Activated gamma-delta T cell treated with anti-CD3 and anti-CD28 coated beads, Interleukin-2, amount 50 U/mL, for 16 hours (primary cell): ENCODE measurements at places on chromosomes 7 and 10.

GRCh38 chr10:98636921-98637329 lies 190.2 kb upstream of the HPS1 start:
- no peak for DNase-seq

- no peak for DNase-seq
Observed at GRCh38 chr7:87413951-87414793, 61.3 kb downstream of the ABCB4 start.

- no peak for DNase-seq
Observed at GRCh38 chr7:27890205-27890849, 150.4 kb downstream of the TAX1BP1 start.

DNA sequence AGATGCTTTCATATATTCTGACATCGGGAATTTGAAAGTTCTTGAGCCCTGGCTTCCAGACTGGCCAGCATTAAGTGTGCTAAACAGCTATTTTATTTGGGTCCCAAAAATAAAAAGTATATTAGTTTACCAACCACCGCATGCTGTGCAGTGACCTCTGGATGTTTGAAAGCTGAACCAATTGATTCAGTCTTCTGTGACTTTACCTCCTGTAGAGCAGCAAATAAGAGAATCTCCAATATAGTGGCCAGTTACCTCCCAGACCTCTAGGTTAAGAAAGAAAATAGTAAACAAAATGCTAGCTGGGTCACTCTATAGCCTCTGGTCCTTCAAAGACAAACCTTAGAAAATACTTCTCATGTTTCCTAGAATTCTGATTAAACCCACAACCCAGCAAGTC lies 424.6 kb upstream of the NFE2L3 start:
- DNase-seq = no peak

- DNase-seq = no peak
Observed at GRCh38 chr7:125450749-125451148, 521.1 kb upstream of the POT1 start.

DNA sequence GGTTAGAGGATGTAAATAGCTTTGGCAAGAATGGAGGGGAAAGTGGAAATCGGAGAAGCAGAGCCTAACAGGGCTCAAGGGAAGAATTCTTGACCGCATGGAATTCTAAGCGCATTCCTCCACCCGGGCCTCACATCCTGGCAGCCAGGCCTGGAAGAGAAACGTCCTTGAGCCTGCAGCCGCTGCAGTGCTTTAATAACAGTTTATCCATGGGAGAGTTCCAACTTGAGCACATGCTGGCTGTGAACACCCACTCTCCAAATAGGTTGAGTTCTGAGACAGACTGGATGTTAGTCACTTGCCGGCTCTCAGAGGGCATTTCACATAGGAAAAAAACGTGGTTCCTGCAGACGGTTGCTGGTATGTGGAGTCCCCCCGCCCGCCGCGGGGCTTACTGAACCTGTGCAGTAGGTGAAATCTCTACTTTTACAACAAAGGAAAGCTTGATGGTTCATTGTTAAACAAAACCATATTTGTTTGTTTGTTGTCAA lies 61.4 kb upstream of the STEAP1B start:
- no peak for DNase-seq

DNA sequence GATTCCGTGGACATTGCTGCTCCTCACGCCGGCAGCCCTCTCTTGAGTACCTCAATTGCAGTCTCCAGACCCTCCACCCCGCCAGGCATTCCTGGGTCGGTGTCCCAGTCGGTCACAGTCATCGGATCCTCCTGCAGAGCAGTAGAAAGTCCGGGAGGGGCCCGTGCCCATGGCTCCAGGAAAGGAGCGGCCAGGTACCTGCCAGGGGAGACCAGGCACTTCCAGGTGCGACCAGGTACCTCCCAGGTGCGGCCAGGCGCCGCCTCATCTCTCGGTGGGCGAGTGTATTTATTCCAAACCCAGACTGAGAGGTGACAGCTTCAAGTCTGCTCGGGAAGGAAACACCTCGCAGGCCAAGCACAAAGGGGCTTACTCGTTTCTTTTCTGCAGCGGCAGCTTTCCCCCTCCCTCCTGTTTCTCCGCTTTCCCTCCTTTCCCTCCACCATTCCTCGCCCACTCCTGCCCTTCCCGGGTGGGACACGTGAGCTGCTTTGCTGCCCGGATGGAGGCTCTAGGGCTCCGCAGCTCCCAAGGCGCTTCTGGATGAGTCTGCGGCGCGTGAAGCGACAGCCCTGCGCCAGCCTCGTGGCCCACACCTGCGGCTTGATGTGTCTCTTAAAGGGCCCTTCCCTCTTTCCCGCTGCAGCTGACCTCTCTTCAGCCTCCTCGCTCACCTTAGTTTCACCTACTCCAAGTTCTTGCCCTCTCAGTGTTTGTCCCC lies 39.4 kb upstream of the AGK start:
- DNase-seq = no peak

DNA sequence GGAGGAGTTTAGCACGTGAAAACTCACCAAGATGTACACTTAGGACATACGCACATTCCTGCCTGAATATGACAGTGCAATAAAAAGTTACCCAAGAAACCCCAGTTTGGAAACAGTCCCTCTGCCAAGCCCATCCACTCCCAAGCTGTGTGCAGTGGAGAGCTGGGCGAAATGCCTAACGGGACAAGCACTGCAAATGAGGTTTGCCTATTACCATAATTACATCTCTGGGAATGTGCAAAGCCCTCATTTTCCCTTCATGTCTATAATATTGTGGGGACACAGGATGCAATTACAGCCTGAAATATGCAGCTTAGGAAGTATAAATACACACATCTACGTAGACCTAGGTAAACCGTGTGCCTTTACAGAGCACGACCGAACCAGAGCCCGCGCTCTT lies 117.5 kb downstream of the PLXNA4 start:
- no peak for DNase-seq

- no peak for DNase-seq
Observed at GRCh38 chr10:35388197-35388596, 51.9 kb downstream of the CCNY start.

- no peak for DNase-seq
Observed at GRCh38 chr10:70885931-70886903, 2.1 kb downstream of the PCBD1 start.

DNA sequence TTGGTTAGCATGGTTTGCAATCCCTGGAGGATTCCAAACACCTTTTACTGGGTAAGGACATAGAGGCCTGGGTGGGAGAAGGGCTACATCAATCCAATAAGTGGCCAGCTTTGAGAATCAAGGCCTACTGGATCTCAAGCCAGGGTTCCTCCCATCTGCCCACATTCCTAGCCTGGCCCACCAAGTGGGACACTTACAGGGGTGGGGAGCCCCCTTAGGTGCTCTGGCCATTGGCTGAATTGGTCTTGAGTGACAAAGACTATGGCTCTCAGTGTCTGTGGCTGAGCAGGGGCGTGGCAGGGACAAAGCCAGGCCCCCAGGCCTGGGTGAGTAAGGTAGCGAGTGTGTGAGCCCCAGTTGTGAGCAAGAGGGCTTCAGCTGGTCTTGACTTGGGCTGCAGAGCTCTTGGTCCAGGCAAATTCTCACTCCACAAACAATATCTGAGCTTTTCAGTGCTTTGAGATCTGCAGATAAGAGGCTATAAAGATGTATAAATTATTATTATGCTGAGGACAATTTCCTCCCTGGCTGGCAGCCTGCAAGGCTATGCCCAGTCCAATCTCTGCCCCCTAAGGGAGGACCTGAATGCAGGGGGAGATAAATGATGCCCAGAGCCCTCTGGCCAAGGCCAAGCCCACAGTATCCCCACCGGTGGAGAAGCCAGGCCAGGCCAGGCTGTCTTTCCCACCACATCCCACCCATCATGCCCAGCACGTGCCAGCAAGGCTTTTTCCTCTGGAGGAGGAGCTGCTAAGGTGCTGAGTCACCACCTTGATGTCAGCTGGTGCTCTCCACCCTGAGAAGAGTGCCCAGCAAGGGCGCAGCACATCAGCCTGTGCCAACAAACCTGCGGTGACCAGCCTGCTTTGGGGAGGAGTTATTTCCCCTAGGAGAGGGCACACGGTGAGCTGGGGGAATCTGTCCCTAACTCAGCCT lies 80.7 kb upstream of the DUSP5 start:
- no peak for DNase-seq

DNA sequence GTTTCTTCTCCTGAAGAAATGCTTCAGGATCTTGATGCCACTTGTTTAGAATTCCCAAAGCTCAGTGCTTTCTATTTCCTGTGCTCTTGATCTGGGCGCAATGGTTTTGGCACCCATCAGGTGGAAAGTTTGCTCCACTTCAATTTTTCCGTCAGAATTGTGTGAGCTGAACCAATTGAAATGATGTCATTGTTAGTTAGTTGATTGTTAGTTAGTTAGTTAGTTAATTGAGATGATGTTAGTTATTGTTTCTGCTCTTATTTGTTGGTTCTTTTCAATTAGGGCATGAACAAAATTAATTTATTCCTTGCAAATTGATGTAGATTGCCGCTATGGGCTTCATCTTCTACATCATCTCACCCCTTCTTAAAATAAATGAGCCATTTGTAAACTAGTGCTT lies 252.6 kb downstream of the BAMBI start:
- DNase-seq = no peak

DNA sequence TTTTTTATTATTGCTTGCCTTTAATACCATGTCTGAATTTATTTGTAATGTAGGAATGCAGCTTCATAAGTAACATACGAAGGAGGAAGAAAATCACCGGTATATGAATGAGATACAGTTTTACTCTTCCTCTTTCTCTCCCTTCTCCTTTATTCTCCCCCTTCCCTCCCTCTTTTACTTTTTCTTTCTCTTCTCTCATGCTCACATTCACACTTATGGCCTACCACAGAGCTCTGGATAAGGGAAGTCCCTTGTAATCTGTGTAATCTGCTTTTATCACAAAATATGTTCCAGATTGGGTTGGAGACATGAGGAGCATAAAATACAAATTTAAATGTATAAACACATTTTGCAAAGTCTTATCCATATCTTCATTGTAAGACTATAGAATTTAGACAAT lies 59.4 kb downstream of the MDFIC start:
- no peak for DNase-seq

DNA sequence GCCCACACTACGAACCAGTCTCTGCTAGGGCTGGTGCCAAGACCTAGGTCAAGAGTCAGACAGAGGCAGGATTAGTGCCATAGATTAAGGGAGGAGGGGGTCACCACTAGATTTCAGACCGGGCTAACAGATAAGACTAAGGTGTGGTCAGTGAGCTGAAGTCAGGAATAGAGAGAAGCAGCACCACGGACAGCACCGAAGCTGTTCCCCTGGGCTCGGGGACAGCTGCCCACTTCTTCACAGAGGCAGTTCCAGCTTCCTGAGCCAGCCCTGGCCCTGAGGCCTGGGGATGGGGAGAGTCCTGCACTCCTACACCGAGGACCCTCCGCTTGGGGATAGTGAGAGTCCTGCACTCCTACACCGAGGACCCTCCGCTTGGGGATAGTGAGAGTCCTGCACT lies 11.2 kb upstream of the JAKMIP3 start:
- no peak for DNase-seq

DNA sequence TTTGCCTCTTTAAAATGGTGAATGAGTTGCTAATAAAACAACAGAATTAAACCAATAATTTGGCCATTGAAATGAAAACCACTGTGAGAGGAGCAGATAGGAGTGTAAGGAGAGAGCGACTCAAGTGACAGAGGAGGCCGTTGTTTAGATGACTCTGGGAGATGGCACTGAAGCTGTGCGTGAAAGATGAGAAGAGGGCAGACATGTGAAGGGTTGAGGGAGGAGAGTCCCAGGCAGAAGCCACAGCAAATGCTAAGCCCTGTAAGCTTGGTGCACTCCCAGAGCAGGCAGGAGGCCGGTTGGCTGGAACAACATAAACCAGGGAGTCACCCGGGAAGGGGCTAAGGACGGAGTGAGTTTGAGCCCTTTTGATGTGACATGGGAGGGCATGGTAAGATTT lies 814 bp upstream of the OPALIN start:
- no peak for DNase-seq

DNA sequence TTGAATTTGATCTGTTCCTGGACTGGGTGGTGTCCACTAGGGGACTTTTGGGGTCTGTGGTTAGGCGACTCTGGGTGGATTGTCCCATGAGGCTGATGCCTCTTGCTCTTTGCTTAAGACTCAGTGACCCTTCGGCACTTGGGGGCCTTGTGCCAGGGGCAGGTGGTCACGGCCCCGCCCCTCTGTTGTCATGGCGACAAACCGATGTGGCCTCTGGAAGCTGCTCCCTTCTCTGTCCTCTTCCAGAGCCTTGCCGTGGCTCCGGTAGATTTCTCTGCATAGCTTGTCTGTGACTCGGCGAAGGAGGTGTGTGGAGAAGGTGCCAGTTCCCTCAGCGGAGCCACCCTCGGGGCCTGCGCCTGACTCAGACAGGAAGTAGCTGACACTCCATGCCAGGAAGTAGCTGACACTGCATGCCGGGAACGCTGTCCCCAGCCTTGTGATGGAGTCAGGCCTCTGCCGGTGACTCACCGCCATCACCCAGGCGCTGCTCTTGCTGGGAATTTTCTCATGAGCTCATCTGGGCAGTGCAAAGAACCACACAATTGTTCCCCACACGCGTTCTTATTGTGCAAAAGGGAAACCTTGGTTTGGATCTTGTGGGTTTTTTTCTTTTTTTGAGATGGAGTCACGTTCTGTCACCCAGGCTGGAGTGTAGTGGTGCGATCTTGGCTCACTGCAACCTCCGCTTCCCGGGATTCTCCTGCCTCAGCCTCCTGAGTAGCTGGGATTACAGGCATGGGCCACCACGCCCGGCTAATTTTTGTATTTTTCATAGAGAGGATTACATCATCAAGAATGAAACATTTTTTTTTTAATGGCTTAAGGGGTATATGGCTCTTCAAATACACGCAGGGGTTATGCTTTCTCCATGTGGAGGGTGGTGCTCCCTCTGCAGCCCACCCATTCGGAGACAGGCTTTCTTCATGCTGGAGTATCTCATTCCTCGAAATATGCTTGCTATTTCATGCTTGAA lies 72.6 kb downstream of the PFKFB3 start:
- peak; percentile 85 for DNase-seq

DNA sequence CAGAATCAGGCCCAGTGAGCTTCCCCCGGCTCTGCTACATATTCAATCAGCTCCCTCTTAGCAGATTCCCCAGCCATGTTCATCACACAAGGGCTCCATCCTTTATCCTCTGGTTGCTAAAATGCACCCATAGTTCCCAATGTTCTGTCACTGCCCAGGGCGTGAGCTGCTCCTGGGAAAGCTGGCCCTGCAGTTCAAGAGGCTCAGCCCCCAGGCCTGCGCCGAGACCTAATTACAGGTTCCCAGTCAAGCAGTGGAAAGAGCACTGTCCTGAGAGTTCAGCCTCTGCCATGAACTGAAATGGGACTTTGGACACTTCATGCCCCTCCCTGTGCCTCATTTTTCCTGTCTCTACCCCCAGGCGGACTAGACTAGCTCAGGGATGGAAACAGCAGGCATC lies 75.6 kb downstream of the GPR26 start:
- no peak for DNase-seq

DNA sequence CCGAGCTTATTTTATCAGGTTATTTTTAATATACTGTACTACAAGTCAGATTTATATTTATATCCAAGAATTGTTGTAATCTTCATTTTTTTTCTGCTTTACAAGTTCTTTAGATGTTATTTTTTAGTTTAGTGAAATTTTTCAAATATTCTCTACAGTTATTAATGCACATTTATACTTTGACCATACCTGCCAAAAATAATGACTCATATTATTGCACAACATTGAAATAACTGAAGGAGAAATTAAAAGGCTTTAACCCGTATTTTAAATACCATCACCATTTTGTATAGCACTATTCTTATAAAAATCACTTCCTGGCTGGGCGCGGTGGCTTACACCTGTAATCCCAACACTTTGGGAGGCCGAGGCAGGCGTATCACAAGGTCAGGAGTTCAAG lies 278.5 kb downstream of the BICC1 start:
- no peak for DNase-seq
